NCI-H2081 (cell line): ENCODE measurements at places on chromosomes 5 and 9.

- no peak for DNase-seq
Observed at GRCh38 chr9:114908805-114909448, 21.5 kb downstream of the TNFSF8 start.

- DNase-seq, result no peak
Observed at GRCh38 chr5:139654871-139655491, 6.8 kb downstream of the CXXC5 start.

DNA sequence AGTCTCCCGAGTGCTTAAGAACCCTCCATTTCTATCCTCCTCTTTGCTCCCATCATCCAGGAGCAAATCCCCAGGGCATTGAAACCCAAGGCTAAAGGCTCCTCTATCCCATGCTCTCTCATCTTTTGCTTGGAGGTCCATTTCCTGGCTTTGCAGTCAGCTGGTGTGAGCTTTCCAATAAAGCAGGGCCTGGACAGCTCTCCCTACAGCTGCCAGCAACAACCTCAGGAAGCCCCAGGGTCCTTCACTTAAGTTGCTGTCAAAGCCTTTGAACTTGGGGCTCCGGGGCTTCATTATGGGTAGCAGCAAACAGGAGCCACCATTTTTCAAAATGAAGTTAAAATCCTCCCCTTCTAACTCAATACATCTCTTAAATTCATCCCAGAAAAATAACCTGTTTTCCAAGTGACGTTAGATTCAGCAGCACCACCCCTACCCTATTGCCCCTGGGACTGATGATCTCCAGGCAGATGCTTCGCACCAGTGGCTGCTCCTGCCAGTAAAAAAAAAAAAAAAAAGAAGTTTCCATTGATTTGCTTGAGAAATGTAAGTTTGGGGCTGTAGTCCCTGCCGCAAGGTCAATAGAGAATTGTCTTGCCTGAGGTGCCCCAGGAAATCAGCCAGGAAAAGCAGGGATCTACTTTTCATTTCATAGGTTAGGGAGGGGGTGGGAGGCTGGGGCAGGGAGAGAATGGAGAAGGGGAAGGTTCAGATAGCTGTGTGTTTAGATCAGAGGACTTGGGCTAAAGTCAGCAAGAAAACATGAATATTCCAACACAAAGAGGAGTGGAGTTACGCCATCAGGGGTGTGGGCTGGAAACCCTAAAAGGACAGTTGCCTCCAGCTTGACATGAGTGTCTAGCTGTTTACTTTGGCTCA lies 83.8 kb upstream of the IL6ST start:
- DNase-seq, result no peak

GRCh38 chr9:104276709-104277245 lies 182.7 kb downstream of the SMC2 start:
- no peak for DNase-seq

DNA sequence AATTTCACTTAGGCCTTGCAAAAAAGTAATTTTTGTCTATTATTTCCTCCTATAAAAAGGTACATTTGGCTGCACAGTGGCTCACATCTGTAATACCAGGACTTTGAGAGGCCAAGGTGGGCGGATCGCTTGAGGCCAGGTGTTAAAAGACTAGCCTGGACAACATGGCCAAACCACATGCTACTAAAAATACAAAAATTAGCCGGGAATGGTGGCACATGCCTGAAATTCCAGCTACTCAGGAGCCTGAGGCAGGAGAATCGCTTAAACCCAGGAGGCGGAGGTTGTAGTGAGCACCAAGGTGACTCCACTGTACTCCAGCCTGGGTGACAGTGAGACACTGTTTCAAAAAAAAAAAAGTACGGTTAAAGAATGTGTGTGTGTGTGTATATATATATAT lies 15.7 kb downstream of the NUP155 start:
- no peak for DNase-seq

DNA sequence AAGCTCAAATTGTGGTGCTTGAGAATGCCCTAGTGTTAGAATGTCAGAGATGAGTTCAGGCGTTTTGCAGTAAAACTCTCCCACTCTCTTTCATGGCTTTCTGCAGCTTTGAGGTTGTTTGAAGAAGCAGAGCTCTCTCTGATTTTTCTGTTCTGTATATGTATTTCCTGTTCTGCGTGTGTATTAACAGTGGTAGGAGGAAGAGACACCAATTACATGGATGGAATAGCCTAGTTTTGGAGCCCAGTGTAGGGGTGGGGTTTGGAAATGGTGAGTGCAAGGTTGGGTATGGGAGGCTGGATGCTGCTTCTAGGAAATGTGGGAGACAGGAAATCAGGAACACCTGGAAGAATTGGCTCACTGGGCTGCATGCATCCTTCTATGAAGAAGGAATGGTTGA lies 12.4 kb downstream of the LARP1 start:
- DNase-seq, result no peak

DNA sequence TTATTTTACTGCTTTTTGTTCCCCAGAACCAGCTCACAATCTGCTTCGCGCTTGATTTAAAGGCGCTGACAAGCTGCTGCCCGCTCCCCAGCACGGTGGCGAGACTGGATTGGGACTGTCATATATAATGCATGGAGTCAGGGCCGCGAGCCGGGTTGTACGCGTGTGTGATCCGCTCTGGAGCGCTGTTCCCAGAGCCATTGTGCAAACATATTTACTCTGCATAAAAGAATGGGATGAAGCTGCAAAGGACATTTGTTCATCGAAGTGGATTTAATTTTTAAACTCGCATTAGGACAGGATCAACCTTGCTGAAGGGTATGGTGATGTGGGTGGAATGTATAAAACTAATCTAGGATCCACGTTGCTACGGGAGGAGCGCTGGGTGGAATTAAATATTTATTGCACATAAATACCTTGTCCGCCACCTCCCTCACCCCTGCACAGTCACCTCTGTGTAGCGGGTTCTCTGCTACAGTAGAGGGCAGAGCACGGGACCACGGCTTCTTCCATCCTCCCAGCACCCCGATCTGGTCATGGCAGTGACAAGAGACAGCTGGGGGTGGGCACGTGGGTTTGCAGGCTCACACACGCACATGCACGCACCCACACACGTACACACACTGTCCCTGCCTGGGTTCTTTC lies 18.1 kb upstream of the FCN1 start:
- no peak for DNase-seq

DNA sequence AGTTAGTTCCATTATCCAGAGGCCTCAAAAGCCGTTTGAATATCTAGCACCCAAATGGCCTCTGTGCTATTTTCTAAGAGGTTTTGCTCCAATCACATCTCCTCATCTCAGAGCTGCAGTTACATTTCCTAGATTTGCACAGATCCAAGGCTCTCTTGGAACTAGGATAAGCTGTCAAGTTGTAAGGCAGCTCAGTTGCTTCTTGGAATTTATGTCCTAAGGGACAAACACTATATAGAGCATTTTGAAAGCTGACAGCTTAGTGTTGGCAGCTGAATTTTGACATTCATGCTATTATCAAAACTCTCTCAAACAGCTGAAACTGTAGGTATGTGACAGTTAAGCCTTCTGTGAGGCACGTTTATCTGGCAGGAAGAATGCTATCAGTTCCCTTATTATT lies 97.0 kb downstream of the MACIR start:
- no peak for DNase-seq
